ENCODE measurements at places on chromosomes 7 and 10.

GRCh38 chr7:40047661-40048060, 86.8 kb downstream of the MPLKIP start:
- peak; percentile 27 for DNase-seq

DNA sequence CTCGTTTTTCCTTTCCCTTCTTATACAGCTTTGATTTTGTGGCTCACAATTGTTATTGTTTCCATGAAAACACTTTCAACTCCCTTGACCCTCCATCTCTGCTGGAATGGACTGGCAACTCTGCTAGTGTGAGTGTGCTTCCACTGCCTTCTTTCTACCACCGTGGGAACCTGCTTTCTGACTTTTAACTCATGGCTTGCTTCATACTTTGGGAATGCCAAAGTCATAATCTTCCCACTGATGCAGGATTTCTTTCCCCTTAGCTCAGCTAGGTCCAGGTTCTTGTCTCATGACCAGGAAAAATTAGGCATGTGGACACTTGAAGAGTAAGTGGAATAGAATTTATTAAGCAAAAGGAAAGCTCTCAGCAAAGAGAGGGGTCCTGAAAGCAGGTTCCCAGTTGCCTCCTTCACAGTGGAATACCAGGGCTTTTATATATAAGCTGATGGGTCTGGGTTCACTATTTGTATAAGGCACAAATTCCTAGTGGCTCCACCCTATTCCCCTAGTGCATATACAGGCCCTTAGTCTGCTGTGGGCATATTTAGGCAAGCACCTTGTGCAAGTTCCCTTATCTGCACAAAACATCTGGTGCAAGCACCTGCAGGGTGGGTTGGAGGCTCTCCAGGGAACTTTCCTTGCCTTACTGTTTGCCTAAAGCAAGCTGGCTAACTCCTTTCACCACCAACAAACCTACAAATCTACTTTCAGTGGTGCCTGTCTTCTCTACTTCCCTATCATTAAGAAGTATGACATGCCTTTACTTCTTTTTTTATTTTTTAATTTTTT, 119.5 kb downstream of the CFAP58 start:
- DNase-seq, result peak; percentile 98

GRCh38 chr10:98400482-98400881, 14.5 kb downstream of the PYROXD2 start:
- DNase-seq, result no peak

DNA sequence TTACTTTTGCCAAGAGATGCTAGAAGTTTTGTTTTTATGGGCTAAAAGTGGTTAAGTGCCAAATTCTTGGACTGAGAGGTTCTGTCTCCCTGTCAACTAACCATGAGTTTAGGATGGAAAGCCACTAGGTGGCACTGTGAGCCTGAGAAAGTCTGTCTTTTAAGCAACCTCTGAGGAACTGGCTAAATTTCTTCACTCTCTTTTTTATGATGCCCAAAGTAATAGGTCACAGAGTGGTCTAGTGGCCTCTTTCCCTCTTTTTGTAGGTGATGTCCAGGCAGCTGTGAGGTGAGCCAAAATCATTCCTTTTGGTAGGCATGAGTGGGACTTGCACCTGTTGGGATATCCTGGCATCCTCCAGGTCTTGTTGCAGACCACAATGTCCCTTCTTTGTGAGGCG, 56.8 kb downstream of the SND1 start:
- peak; percentile 86 for DNase-seq

DNA sequence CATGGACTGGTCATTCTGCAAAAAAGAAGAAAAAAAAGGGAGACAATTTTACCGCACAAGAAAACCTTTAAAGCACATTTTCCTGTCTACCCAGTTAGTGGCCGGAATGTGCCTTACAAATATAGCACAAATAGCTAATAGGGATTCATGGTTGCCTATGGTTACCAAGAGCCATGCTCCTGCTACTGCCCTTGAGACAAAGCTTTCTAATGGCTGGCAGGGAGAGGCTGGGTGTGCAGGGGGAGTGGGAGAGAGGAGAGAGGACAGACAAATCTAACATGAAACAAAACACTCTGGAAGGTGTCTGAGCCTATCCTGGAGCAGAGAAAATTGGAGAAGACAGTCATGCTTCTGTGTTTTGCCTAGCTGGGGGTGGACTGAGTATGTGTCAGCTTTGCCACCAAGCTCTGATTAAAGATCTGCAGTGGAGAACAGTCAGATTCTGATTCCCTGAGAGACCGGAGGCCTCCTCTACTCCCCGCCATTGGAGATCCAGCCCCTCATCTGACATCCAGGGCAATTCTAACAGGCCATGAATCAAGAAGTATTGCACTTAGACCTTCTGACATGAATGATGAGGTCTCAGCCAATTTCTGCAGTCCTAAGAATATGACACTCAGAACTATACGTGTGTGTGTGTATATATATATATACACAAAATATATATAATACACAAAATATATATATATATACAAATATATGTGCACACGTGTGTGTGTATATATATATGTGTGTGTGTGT, 80.2 kb downstream of the PRTFDC1 start:
- DNase-seq, result no peak

GRCh38 chr7:14400271-14400670, 410.8 kb upstream of the ETV1 start:
- DNase-seq, result no peak

GRCh38 chr7:101559586-101559985, 69.5 kb downstream of the MYL10 start:
- DNase-seq, result no peak

DNA sequence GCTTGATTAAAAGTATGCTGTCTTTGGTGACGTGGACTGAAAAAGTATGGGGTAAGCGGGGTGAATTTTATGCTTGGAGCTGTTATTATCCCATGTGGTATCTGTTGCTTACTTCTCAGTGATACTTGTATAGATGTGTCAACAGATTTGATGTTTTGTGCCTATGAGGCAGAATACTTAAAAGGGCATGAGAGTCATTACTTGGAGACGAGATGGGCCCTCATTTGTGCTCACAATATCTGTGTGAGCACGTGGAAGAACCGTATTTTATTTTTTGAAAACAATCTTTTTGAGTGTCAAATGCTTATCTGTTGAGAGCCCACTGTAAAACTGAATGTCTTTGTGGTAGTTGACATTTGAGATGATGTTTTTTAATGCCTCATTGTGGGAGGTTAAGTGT, 281.9 kb downstream of the EXOC4 start:
- DNase-seq, result no peak

DNA sequence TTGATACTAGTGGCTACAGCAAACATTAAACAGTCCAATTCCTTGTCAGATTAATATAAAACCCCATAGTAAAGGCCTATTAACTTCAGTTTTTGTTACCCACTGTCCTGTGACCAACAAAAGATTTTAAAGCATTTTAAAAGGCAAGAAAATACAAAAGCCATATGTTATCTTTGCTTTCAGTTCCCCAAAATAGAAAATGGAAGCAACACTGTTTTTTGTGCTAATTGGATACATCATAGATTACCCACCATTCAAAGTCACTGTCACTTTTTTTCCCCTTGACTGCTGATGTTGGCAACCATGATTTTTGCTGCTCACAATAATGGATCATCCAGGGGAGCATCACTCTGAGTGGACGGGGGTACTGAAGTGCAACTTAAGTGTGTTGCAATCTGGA, 52.4 kb upstream of the TMEM140 start:
- no peak for DNase-seq

DNA sequence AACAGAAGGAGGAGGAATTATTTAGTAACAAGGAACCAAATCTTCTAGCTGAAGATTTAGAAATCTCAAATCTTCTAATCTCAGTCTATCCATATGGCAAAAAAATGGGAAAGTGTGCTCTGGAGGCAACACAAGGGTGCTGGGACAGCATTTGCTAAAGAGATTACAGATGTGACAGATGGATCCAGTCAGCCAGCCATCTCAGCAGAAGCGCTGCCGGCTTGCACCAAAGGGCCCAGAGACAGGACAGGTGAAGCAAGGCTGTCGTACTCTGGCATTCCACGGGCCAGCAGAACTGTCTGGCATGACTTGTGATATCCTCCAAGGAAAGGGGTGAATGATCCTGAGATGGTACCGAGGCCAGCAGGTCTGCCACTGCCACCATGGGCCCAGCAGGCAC, 45.7 kb upstream of the GJD4 start:
- DNase-seq, result no peak

DNA sequence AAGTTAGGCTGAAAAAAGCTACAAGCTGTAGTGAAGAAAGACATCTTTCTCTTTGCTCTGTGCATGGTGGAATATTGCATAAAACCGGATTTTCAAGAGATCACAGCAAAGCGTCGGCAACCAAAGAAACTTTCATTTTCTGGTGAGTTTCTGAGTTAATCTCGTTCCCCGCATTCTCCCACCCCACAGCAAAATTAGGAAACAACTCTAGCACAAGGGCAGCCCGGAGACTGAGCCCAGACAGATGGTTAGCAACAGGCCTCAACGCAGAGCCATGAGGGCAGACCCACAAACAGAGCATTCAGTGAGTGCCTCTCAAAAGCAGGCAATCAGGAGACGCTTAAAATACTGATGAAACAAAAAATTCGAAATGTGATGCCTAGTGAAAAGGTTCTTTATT, 396.1 kb upstream of the KLF6 start:
- DNase-seq, result no peak

- no peak for DNase-seq
Measured at GRCh38 chr7:114345494-114345893, 69.1 kb upstream of the FOXP2 start.

GRCh38 chr10:822661-823367, 108.7 kb downstream of the LARP4B start:
- no peak for DNase-seq

- no peak for DNase-seq
Measured at GRCh38 chr10:27568196-27569175, 64.4 kb downstream of the RAB18 start.

GRCh38 chr10:49080965-49081364, 34.4 kb downstream of the VSTM4 start:
- no peak for DNase-seq

- DNase-seq, result no peak
Measured at GRCh38 chr7:140349144-140349771, 49.1 kb downstream of the SLC37A3 start.

GRCh38 chr7:24778543-24779282, 21.4 kb upstream of the GSDME start:
- no peak for DNase-seq

- DNase-seq, result no peak
Measured at GRCh38 chr7:135974667-135975066, 2.5 kb downstream of the MTPN start.

GRCh38 chr10:11907914-11908313, 84.8 kb downstream of the PROSER2 start:
- DNase-seq, result no peak

- no peak for DNase-seq
Measured at GRCh38 chr7:106219170-106219569, 65.6 kb downstream of the NAMPT start.

- DNase-seq, result peak; percentile 40
Measured at GRCh38 chr10:99431190-99431760, 851 bp upstream of the GOT1 start.

DNA sequence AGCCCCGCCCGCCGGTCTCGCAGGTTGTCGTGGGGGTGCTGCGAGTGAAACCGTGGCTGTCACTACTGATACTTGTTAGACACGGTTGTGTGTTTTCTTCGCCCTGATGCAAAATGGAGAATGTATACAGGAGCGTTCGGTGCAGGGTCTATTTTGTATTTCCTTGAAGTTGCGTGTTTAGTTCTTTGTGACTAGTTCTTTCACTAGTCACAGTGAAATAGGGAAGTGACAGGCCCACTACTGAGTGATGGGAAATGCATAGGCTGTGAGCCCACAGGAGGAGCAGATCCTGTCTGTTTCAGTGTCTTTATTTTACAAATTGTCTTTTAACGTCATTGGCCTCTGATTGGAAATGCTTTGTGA, 675 bp downstream of the ABRAXAS2 start:
- DNase-seq, result peak; percentile 77

DNA sequence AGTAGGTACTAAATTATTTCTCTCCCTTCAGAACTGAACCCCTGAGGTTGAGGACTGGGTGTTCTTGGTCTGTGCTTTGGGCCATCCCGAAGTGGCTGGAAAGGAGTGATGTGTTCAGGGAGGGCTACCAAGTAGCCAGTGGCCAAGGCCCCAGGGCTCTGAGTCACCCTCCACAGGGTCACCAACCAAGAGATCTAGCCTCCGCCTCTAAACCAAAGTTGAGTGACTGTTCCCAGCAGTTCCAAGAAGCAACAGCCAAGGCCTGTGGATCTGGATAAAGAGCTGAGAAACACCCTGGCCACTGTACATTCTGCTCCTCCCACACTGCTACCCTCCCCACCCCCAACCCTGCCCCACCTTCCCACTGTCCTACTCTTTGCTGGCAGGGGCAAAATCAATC, 35.5 kb upstream of the KCNMA1 start:
- DNase-seq, result no peak

DNA sequence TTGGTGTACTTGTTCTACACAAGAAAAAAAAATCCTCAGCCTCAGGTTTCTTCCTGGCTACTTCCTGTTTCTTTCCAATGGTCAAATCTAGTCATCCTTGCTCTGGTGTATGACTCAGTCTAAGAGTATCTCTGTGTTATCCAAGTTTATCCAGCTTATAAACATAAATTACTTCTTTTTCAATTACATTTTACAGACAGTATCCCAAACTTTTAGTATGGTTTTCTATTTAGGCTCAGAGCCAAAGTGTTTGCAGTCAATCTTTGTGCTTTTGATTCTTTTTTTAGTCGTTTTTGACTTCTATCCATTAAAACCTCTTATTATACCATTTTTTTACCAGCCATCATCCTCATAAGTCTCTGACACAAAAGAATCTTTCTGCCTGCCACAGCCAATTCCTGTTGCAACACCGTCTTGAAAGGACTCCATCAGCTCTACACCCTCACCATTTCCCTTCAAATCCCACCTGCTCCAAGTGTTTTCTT, 294.6 kb downstream of the PTEN start:
- peak; percentile 20 for DNase-seq

- peak; percentile 18 for DNase-seq
Measured at GRCh38 chr7:71770269-71770907, 638.4 kb downstream of the GALNT17 start.

DNA sequence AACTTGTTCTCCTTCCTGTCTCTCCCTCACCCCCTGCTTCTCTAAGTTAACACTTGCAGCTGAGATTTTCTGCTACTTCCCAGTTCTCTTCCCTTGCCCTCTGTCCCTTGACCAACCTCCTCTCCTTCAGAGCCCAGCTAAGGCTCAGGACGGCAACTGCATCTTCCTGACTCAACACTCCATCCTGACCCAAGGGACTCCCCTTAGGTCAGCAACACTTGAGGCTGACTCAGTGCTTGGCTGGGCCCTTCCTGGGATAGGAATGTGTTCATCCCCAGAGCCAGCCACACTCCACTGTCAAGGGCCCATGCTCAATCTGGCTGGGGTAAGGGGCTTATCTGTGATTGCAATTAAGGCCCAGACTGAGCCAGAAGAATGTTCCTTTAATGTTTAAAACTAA, 3.4 kb downstream of the CALHM2 start:
- DNase-seq, result no peak

GRCh38 chr10:1200866-1201807, 145.0 kb downstream of the WDR37 start:
- no peak for DNase-seq

- DNase-seq, result peak; percentile 4
Measured at GRCh38 chr10:98135222-98135899, 904 bp downstream of the R3HCC1L start.
